ENCODE measurements at places on chromosomes 2 and 18.

GRCh38 chr2:173713904-173714555 is 251.1 kb downstream of the SP3 start:
- no peak for DNase-seq

DNA sequence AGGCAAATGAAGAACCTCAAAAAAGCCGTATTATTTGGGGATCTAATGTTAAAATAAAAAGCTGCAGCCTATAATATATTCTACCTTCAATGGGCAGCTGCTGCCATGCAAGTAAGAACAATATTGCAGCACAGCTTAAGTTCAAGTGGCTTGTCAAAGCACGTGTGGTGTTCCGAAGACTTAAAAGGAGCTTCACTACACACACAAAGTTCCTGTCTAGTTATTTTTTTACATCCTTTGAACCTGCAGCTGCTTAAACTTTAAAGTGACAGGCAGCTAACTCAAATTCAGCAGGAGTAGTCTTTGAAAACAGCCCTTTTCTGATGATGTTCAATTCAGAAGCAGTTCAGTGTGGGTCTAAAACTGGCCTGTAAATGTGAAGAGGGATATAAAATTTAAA is 85.8 kb upstream of the XIRP2 start:
- DNase-seq, result no peak

DNA sequence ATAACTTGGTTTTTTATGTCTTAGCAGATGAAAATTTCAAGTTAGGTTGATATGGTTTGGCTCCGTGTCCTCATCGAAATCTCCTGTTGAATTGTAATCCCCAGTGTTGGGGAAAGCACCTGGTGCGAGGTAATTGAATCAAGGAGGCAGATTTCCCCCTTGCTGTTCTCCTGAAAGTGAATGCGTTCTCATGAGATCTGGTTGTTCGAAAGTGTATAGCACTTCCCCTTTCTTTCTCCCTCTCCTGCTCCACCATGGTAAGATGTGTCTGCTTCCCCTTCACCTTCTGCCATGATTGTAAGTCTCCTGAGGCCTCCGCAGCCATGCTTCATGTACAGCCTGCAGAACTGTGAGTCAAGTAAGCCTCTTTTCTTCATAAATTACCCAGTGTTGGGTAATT is 242.1 kb upstream of the TNP1 start:
- DNase-seq, result no peak

DNA sequence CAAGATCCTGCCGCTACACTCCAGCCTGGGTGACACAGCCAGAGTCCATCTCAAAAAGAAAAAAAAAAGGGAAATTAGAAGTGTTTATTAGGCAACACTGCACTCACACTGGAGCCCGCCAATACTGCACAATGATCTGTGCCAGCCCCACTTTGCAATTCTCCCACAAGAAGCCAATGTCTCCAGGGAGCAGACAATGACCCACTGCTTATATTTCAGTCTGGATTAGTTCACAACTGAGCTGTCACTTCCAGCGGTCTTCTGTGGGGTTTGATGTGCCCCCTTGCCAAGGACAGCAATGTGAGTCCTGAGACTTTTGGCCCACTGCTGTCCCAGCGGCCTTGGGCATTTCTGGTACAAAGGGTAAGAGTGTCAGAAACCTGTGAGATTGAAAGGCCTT is 85.6 kb upstream of the PPM1B start:
- no peak for DNase-seq

GRCh38 chr2:196334710-196335109 is 163.3 kb upstream of the STK17B start:
- DNase-seq, result peak; percentile 66

GRCh38 chr18:58893388-58894099 is 28.9 kb downstream of the ZNF532 start:
- DNase-seq, result no peak

DNA sequence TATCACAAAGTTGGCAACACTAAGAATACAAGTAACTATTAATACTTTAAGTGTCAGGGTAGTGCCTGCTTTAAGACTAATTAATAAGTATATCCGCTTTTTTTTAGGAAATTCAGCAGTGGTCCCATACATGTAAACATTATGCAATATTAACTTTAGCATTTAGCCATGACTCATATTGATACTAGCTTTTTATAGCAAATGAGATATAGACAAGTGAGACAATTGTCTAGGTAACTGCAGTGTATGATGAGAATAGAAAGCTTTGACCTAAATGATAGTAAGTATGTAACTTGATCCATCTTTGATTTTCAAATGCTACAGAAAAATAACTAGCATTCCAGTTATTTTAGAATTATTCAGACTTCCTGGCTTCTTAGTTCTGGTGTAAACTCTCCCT is 27.4 kb upstream of the VRK2 start:
- peak; percentile 21 for DNase-seq

GRCh38 chr2:78407960-78408794 is 617.3 kb upstream of the REG3G start:
- no peak for DNase-seq

DNA sequence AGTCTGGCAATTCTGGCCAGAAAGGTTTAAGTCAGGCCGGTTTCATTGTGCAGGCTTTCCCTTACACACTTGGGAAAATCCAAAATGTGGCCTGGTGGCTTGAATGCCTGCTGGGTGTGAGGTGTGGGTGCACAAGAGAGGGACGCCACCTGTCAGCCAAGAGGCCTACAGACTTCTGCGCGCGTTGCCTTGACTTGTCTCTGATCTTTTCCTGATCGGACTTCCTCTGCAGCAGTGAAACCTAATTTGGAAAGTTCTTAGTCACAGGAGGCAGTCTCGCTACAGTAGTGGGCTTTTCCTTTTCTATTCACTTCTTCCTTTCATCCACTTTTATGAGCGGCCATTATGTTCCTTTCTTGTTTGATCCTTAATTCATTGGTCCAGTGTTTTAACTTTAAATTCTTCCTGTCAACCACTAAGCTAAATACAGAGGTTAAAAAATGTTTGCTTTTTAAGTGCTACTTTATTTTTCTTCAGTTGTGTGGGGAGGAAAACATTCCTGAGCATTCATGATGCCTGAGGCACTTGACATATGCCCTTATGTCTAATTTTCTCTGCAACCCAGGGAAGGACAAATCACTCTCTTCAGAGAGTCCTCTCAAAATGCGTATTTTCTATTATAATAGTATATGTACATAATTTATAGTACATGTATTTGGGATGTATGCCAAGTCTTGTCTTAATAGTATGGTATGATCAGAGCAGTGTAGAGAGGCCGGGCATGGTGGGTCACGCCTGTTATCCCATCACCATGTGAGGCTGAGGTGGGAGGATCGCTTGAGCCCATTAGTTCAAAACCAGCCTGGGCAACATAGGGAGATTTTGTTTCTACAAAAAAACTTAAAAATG is 128.9 kb downstream of the WDSUB1 start:
- no peak for DNase-seq
